Activated T-helper 1 cell treated with anti-CD3 and anti-CD28 coated beads, Interleukin-12 subunit alpha, Interleukin-12 subunit beta, Interleukin-2, Interleukin-4 antibody, amounts not matched to agents 30 ng/mL and 10 ng/mL and 1 ng/mL, durations not matched to agents 14 hours and 24 hours and 36 hours (primary cell): ENCODE measurements at places on chromosomes 11 and 22.

- no peaks in the 10 kb centered on the region for H3K27me3 ChIP-seq
- H3K27ac ChIP-seq, result no peak overlapping the region
- no peaks in the 10 kb centered on the region for H3K4me1 ChIP-seq
- no peak for DNase-seq
These were observed 243.8 kb downstream of the TMEM135 start for GRCh38 chr11:87281496-87281895.

GRCh38 chr11:33618956-33619355, 81.7 kb downstream of the C11orf91 start:
- H3K4me1 ChIP-seq, result no peaks in the 10 kb centered on the region
- no peaks in the 10 kb centered on the region for H3K36me3 ChIP-seq
- no peak for DNase-seq
- no peak overlapping the region for H3K4me3 ChIP-seq

DNA sequence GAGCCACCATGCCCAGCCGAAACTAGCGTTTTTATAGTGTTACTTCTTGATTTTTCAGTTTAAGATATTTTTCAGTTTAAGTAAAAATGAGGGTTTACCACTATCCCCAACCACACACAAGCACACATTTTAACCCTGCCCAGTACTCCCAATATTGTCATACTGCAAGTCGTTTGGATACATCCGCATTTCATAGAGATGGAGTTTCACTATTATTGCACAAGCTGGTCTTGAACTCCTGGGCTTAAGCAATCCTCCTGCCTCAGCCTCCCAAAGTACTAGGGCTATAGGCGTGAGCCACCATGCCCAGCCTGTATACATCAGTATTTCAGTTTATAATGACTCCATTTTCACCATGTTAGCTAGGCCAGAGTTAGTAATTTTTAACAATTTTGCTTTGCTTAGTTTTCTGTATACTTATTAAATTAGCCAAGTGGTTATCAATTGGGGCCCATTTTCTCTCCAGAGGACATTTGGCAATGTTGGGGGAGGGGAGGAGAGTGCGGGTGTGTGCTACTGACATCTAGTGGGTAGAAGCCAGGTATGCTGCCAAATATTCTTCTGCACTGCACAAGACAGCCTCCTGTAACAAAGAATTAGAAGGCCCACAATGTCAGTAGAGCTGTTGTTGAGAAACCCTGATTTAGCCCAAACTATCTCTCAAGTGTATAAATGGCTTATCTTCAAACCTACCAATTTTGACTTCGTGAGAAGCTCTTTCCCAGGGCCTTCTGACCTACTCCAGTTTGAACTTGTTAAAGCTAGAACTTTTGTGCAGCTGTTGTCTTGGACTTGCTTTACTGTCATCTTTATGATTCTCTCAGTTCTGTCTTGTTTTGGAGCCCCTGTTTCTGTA, 7.3 kb downstream of the USP47 start:
- peak; percentile 47 for DNase-seq
- H3K27ac ChIP-seq, result no peak overlapping the region
- H3K27me3 ChIP-seq, result peaks cover 2% of the 10 kb centered on the region
- peaks cover 4% of the 10 kb centered on the region for H3K36me3 ChIP-seq

DNA sequence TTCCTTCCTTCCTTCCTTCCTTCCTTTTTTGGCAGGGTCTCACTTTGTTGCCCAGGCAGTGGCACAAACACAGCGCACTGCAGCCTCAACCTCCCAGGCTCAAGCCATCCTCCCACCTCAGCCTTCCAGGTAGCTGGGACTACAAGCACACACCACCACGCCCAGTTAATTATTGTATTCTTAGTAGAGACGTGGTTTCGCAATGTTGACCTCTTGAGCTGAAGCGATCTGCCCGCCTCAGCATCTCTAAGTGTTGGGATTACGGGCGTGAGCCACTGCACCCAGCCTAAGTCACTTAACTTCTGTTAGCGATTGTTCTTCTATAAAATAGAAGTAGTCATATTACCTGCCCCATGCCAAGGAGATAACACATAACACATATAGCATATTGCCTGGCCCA, 2.8 kb upstream of the SYTL2 start:
- H3K27ac ChIP-seq, result no peak overlapping the region
- DNase-seq, result no peak
- H3K4me3 ChIP-seq, result peak overlapping the region; percentile 5
- H3K36me3 ChIP-seq, result peaks cover 9% of the 10 kb centered on the region
- peaks cover 2% of the 10 kb centered on the region for H3K27me3 ChIP-seq

DNA sequence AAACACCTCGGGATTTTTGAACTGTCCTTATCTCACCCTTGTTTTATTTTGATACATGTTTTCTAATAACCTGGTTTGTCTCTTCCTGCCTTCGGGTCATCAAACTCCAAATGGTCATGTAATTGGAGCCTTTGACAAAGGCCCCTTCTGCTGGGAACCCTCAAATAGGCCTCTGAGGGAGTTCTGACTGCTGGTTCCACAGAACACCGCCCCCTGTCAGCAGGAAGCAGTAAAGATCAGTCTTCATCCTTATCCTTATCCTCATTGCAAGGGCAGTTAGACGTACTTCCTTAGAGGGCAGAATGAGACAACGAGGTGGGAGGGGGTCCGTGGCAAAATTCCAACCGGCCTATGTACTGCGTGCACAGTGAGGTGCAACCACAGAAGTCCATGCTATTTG, 12.1 kb downstream of the TRIM51 start:
- no peaks in the 10 kb centered on the region for H3K4me1 ChIP-seq
- no peak for DNase-seq
- no peak overlapping the region for H3K4me3 ChIP-seq
- H3K27me3 ChIP-seq, result no peaks in the 10 kb centered on the region
